ENCODE measurements at places on chromosomes 2 and 18. TPM values are rescaled to one million over a fixed set of nuclear protein-coding genes. Genes with fewer than 3 reads are reported as not detected.
A peak's percentile ranks its signal among the peaks of the same experiment; 100 is the strongest.

- peak; percentile 94 for DNase-seq
Measured at GRCh38 chr2:227163998-227164762, at the start of the genes COL4A3 and COL4A4. Gene COL4A3, plus strand, starts transcription at chr2:227164624. Its CDS starts 103 bp downstream, at chr2:227164727. Gene COL4A4, minus strand, starts transcription at chr2:227164205. Its CDS starts 16,722 bp downstream, at chr2:227147483.

- no peak for DNase-seq
Measured at GRCh38 chr2:235541016-235541415, 47.2 kb downstream of the AGAP1 start.

- DNase-seq = no peak
Measured at GRCh38 chr2:164186591-164186990, 434.7 kb downstream of the GRB14 start.

DNA sequence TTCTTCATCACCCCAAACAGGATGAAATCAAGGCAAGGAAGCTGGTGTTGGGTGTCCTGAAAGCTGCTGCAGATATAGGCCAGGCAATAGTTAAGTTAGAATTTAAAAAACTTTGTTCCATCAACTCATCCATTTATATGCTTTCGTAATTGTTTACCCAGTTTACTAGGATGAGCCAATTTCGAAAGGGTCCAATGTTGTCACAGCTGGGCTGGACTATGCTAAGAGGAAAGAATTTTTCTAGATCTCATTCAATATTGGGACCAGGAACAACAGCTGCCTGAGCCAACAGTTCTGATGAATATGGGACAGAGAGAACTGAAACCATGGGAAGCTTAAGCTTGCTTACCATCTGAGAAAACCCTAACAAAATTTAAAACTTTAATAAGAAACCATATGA is 21.6 kb upstream of the SP3 start:
- DNase-seq = no peak

DNA sequence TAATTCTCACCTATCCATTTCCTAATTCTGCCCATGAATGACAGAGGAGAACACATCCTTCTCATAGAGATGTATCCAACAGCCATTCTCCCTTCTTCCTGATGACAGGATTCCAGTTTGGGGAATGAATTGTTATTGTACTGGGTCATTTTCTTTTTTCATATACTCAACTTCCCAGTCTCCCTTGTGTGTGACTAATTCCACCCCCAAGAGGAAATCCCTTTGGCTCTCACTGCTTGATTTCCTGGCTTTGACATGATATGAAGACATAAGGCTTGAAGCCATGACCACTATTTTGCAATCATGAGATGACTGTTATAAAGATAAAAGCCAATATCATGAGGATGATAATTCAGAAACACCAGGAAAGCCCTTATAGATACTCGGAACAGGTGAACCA is 384.7 kb upstream of the ACVR2A start:
- DNase-seq = no peak

DNA sequence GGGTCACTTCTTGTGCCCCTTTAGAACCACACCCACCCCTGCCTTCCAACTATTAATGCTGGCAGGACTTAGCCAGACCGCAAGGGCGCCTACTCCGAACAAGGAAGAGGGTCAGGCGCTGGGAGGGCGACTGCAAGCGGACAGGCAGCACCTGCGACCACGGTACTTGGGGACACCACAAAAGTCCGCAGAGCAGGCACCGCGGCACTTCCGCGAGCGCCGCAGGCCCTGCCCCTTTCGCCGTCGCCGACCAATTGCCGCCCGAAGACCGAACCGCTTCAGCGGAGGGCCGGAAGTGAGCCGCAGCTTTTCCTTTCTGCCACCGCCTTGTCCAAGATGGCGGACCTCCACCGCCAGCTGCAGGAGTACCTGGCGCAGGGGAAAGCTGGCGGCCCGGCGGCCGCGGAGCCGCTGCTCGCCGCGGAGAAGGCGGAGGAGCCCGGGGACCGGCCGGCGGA is at the start of gene SFT2D3:
TSS of gene SFT2D3 (plus strand) at position 305 of the 458 bp plus-strand sequence. CDS start at position 337, 32 bp downstream.
- peak; percentile 96 for DNase-seq

Gene KLHL14
- 15.4 TPM for total RNA-seq

DNA sequence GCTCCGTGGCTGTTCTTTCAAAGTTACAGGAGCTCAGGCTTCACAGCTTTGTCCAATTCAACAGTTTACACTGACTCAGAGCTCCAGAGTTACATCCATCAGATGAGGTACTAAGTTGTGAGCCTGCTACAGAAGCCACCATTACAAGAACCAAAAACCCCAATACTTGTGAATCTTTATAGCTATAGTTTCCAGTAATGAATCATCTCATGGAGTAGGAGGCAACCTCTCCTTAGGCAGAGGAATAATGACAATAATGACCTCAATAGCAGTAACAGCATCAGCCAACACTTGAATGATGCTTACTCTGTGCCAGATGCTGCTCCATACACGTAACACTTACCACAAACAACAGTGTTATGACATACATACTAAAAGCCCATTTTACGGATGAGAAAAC is 3.6 kb downstream of the ZC3H8 start:
- DNase-seq = no peak

GRCh38 chr18:12934454-12935071 is 13.2 kb upstream of the SEH1L start:
- DNase-seq = peak; percentile 85

DNA sequence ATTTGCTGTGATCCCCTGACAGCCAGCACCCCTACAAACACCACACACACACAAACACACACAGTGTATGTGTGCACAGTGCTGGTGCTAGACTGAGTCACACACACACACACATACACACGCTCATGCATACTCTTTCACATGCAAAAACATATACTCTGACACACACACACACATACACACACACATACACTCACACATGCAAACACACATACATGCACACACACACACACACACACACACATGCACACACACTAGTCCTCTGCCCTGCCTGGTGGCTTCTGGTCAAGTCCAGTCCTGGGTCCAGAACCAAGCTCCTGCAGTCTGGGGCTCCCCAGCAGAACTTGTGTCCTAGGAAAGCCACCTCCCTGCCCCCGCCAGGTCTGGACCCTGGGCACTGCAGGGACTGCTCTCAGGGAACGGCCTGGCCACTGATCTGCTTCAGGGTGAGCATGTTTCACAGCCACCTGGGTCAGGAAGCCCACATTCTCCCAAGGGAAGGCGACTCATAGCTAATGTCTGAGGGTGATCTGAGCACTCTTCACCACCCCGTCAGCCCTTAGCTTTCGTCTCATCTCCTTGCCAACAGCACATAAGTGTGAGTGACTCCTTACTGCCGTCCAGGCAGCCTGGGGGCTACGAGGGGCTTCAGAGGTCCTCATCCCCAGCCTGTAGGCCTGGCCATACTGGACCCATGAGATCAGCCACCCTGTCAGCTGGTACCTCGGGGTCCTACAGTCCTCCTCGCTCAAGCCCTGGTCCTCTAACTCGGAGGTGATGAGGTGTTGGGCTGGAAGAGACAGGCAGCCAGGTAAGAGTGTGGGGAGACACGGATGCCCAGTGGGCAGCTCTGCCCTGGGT is 88.1 kb downstream of the MCFD2 start:
- DNase-seq = no peak

GRCh38 chr18:76340410-76340809 is 154.6 kb downstream of the ZNF516 start:
- DNase-seq = no peak

GRCh38 chr2:120109186-120110061 is 96.5 kb downstream of the EPB41L5 start:
- peak; percentile 14 for DNase-seq

DNA sequence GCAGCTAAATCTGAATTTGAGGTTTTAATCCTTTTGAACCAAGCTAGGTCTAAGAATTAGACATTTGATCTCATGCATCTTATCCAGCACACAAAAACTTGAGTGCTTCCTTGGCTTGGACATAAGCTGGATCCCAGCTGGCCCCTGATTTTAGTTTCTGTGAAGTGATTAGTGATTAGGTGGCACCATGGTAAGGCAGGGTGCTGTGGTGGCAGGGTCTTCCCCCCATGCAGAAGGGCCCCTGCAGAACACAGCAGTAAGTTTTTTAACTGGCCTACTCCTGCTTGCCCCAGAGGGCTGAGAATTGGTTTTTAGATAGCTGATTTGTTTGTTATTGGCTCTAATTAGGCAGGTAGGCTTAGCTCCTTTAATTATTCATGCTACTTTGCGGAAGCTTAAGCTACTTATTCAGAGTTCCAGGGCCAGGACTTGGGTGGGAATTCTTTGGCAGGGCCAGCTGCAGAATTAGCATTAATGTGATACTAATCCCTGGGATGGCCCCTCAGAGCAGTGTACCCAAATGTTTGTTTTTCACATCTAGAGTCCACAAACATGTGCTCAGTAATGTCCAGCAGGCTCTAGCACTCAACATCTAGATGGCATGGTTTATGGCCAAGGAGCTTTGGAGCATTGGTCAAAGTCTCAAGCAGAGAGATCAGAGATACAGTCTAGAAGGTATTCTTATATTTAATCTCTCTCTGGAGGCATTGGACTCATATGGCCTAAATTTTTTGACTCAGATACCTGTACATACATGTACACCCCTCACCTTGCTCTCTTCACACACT is 99.6 kb downstream of the FMNL2 start:
- no peak for DNase-seq

- DNase-seq = no peak
Measured at GRCh38 chr2:128867936-128868636, 549.4 kb upstream of the HS6ST1 start.

GRCh38 chr2:143190431-143190830 is 61.2 kb downstream of the ARHGAP15 start:
- DNase-seq = no peak

Gene ASB18
- not detected for total RNA-seq

DNA sequence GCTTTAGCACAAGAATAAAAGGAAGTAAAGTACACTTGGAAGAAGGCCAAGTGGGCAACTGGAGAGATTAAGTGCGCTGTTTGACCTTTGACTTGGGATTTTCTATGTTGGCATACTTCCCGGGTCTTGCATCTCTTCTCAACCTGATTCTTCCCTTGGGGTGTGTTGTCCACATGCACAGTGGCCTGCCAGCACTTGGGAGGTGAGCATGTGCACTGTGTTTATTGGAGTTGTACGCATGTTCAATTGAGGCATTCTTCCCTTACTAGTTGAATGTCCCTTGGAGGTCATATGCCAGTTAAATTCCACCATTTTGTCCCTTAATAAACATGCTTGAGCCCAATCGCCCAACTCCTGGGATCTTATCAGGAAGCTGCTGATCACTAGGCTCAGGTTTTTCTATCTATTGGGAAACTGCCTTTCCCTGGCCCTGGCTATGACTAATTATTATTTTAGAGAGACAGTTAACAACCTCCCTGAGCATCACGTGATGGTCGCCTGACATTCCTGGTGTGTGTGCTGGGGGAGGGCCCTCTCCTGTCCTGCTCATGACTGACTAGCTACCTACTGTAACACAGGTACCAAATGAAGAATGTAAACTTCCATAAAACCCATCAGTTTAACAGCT is 62.5 kb upstream of the RAPGEF4 start:
- DNase-seq = no peak

Gene SOCS6
- total RNA-seq = 18.7 TPM

GRCh38 chr2:109423556-109424359 is 190.0 kb downstream of the SEPTIN10 start:
- no peak for DNase-seq

DNA sequence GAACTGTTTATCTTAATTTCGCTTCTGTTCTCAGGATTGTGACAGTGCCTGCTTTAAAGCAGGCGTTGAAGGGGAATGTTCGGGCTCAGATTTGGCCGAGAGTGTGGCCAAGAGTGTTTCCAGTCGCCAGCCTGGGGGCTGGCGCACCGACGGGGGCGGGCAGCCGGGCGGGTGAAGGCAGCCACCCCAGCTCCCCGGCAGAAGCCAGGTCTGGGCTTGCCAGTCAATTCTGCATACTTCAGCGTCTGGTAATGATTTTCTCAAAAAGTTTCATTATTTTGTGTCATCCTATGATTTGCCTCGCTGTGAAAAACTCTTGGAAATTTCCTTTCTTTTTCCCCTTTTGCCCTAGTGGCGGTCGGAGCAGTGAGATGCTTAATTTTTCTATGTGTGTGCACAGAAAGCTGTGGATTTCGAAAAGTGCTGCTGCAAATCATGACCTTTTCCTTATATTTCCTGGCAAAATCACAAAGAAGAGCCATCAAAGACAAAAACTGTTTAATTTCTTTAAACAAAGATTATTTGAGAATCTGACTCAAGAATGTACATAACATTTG is 856 bp downstream of the FAM228A start:
- no peak for DNase-seq

GRCh38 chr2:113164215-113164929 is 9.4 kb upstream of the PSD4 start:
- DNase-seq = no peak

- DNase-seq = no peak
Measured at GRCh38 chr18:44696892-44697291, 16.2 kb downstream of the SETBP1 start.

Data from kidney (tissue), 22 donors.